ENCODE measurements at places on chromosomes 2 and 18. TPM values are rescaled to one million over a fixed set of nuclear protein-coding genes. Genes with fewer than 3 reads are reported as not detected.

Gene RESP18
- total RNA-seq, result not detected

Gene GALNT5
- total RNA-seq, result 1.7 TPM

DNA sequence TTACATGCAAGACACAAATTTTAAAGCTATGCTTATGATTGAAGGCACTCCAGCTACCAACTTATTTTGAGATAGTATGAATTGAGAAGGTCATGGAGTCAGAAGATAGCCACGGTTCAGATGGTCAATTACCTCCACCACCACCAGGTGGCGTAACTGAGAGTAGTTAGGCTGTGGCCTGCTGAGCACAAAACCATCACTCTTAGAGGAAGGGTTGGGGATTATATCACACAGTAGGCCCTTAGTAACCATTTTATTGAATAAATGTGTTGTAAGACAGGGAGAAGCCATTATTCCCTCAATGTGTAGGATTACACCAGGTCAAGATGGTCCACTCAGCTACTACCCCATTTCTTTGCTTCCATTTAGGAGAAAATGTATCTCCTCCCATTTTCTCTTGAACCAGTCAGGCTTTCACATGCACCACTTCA, 18.8 kb downstream of the KLHL41 start:
- DNase-seq, result peak; percentile 65

DNA sequence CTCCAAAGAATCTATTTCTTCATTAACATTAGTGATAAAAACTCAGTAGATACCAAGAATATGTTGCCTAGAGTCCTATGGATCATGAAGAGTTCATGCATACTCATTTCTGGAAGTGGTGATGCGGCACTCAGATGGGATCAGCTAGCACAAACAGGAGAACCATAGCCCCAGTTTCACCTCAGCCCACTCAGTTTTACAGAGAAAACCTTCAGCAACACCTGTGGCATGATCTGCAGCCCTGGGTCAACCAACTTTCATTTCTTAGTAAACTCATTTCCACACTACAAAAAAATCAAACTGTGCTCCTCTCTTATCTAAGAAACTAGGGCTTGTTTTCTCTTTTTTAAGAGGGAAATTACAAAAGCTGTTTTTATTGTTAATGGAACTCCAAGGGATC, 569.4 kb downstream of the CCDC85A start:
- no peak for DNase-seq

GRCh38 chr2:43226558-43226954, at the start of gene ZFP36L2:
Gene ZFP36L2 (minus strand): TSS chr2:43226606. CDS start chr2:43226315, 291 bp downstream.
- peak; percentile 96 for DNase-seq

DNA sequence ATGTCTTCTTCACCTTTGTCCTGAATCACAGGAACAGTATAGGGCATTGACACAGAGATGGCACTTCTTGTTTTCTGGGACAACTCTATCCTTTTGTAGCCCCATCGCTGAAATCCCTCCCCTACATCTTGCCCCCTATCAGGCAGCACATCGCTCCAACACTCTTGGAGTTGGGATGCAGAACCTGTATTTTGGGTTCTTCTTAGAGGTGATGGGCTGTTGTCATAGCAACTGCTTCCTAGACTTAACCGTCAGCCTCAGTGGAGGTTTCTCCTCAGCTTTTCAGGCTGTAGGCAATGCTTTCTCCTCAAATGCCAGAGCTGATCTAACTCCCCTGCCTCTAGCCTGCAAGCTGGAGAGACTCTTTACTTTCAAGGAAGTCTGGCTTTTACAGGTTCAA, 99.9 kb upstream of the SPRED2 start:
- no peak for DNase-seq

DNA sequence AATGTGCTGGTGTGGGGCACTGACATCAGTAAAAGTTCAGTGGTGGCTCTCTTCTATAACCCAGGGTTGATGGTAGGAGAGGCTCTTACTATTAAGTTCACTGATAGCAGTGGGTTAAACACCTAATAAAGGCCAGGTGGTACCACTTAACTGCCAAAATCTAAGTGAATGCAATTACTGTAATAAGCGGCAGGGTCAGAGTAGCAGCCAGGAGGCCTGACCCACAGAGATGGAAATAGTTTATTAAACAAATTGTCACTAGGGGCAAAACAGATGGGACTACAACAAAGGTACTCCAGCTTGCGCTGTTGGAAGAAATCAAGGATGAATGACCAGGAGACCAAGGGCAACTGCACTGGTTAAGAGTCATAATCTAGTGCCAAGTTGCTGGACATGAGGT, 26.6 kb downstream of the ZSWIM2 start:
- no peak for DNase-seq

- DNase-seq, result peak; percentile 76
Observed at GRCh38 chr2:174680221-174680620, 82.6 kb upstream of the WIPF1 start.

Gene ATP9B
- 14.3 TPM for total RNA-seq

Gene PPIG
- 32.7 TPM for total RNA-seq

DNA sequence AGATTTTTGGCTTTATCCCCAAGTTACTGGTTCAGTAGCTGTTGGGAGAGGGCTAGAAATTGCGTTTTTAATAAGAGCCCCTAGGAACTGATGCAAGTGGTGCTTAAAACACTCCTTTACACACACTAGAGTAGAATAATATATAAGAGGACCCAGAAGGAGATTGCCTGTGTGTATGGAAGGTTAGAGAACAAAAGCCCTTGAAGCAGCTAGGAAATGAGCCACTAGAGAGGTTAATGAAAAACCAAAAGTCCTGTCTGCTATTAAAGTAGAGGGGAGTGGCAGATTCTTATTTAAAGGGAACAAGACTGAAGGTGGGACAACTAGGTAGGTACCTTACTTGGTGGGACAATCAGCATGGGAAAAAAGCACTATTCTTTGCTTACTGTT, 14.4 kb upstream of the SLC39A10 start:
- DNase-seq, result no peak

GRCh38 chr18:11261486-11261885, 112.1 kb upstream of the PIEZO2 start:
- DNase-seq, result no peak

DNA sequence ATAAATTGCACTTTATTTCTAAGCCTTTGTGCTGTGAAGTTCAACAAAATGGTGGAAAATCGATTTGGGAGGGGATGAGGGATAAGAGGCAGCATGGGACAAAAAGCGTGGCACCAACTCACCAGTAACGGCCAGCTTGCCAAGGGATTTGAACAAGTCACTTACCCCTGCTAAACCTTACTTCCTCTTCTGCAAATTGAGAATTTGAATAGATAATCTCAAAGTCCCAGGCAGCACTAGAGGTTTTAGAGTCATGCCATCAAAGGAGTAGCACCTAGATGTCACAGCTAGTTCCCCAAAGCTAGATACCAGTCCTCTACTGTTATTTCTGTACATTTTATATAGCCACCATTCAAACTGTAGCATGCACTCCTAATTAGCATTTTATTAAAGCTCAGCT, 83.7 kb upstream of the VRK2 start:
- DNase-seq, result no peak

- no peak for DNase-seq
Observed at GRCh38 chr2:104889960-104890684, 36.2 kb downstream of the POU3F3 start.

- no peak for DNase-seq
Observed at GRCh38 chr2:3316456-3317276, 61.0 kb downstream of the EIPR1 start.

DNA sequence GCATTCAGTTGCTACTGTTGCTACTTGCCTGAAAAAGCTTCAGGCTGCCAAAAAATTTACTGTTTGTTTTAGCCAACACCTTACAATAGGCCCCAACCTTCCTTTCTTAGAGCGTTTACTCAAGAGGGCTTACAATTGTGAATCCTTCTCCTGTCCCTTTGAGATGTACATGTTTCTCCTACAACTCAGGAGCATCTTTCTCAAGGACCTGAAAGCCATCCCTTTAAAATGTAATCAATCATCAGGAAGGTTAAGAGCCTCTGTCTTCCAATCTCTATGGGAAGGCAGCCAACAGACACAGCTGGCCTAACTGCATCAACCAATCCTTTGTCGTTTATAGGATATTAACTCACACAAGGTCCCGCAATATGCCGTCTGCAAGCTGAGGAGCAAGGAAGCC, 3.4 kb upstream of the IER3IP1 start:
- DNase-seq, result no peak

Gene ALKAL2
- not detected for total RNA-seq

Gene LRRC30
- not detected for total RNA-seq

- peak; percentile 28 for DNase-seq
Observed at GRCh38 chr2:29632018-29632417, 289.4 kb downstream of the ALK start.

- no peak for DNase-seq
Observed at GRCh38 chr2:885230-886071, 65.2 kb upstream of the SNTG2 start.

DNA sequence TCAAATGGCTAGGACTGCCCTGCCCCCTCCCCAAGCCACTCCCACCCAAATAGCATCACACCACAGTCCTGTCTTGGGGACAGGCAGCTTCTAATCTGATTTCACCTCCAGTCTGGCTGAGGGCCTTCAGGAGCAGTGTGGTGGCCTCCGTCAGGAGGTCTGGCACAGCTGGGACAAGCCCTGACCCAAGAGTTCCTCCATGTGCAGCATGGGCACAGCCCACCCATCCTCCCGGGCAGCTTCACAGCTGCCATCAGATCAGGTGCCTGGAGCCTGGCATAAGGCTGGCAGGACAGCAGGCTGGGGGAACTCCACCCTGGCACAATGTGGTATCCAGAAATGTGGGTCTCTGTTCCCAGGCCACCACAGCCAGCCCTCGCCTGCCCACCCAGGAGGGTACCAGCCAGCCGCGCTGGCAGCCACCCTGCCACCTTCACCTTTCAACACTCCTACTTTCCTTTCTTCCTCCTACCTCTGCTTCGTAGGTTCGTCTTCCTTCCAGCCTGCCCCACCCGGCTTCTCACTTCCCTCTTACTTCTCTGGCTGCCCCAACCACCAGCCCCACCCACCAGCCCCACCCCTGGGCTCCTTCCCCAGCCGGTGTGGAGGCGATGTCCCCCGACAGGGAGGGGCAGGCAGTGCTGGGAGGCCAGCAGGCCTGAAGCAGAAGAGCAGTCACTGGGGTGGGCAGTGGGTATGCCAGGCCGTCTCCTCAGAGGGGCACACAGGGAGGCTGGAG, at the start of gene CAPG:
CAPG (minus strand) TSS at position 522 of the 739 bp plus-strand sequence. CDS start 8,221 bp downstream, outside the sequence.
- no peak for DNase-seq

GRCh38 chr2:31580321-31581117, at the start of gene SRD5A2:
Gene SRD5A2 (minus strand): TSS chr2:31580938. CDS start chr2:31580900, 38 bp downstream.
- no peak for DNase-seq

DNA sequence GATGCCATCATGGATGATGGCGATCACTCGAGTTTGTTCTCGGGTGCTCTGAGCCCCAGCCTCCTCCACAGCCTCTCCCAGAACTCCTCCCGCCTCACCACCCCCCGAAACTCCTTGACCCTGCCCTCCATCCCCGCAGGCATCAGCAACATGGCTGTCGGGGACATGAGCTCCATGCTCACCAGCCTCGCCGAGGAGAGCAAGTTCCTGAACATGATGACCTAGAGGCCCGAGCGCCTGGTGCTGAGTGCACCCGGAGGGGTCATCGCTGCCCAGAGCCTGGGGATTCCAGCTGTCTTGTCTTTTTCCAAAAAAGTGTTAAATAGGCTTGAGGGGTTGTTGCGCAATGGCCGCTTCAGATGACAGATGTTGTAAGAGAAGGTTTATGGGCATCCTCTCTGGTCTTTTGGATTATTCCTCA, 254.8 kb downstream of the GLI2 start:
- DNase-seq, result no peak

- no peak for DNase-seq
Observed at GRCh38 chr18:390741-391478, 109.6 kb downstream of the COLEC12 start.

DNA sequence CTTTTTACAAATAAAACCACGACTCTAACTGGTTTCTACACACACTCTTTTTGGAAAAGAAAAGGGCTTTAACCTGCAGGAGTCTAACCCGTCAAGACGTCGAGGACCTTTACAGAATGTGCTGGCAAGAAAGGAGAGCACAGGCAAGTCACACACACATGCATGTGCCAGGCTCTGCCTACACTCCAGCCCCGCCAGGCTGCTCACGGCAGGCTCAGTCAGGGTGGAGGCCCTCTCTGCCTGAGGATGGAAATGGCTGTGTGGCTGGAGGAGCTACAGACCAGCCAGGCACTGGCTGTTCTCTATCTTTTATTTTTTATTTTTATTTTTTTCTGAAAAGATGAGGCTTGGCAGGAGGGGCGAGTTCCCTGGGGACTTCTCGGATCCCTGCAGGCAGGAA, 10.2 kb downstream of the SIX3 start:
- DNase-seq, result no peak

GRCh38 chr18:34901299-34901698, 139.9 kb upstream of the MAPRE2 start:
- no peak for DNase-seq

DNA sequence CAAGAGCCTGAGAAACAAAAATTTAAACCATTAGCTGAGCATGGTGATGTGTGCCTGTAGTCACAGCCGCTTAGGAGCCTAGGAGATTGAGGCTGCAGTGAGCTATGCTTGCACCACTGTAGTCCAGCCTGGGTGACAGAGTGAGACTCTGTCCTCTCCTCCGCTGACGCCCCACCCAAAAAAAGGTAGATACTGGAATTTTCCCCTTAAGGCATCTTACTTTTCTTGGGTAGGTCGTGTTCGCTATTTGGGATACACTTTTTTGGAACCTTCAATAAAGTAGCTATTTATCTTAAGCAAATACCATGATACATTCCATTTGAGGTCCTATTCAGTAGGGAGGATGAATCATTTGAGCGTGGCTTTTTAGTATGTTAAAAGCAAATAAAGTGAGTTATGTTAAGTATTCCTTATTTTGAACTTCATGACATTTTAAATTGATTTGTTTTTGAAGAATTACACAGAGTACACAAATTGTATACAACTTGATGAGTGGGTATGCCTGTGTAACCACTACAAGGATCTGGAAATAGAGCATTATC, 38.7 kb downstream of the RALBP1 start:
- DNase-seq, result peak; percentile 92

GRCh38 chr2:117820444-117820843, 6.0 kb downstream of the DDX18 start:
- no peak for DNase-seq

DNA sequence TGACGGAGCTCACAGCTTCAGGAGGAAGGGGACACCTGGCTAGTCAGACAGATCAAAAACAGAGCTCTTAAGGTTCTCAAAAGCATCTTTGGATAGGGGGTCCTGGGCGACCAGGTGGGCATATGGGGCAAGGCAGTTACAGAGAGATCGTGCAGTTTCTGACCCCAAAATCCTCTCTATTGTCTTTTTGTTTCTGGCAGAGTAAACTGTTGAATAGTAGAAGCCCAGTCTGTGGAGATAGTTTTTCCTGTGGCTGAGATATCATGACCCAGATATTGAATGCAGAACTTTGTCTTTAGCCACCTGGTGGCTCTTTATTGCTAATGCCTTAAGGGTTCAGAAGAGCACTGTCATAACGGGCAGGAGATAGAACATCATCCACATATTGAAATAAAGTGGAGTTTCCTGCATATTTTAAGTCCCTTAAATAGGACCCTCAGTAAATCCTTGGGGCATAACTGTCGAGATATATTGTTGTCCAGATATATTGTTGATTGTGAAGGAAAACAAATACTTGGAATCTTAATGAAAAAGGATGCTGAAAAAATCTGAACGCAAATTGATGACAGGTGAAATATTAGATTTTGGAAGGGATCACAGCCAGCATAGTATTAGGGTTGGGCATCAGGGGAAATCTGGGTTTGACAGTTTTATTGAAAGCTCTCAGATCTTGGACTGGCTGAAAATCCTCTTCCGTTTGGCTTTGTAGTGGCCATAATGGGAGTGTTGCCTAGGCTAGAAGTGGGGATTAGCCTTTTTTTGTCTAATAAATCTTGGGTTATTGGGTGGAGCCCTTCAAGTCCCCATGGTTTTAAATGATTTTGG, 14.1 kb upstream of the ZDBF2 start:
- DNase-seq, result no peak

Gene TXNL4A
- 190 TPM for total RNA-seq

- no peak for DNase-seq
Observed at GRCh38 chr18:58298251-58299134, 254.5 kb downstream of the NEDD4L start.

All from SJSA1 (cell line).